ENCODE measurements at places on chromosomes 5 and 9.

DNA sequence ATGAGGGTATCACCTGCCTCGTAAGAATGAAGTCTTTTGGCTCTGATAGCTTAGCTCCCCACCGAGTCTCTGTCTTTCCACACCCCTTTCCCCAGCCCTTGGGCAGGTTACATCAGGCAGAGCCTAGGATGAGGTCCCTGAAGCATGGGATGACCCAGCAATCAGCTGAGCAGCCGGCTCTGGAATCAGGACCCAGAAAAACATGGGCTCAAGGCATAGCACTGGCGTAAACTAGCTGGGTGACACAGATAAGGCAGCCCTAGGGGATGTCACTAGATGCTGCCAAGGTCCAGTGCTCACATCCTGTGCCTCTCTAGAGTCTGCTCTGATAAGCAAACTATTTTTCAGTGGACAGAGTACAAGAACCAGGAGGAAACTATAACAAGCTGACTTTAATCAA is 26.6 kb downstream of the IDNK start:
- DNase-seq, result no peak

DNA sequence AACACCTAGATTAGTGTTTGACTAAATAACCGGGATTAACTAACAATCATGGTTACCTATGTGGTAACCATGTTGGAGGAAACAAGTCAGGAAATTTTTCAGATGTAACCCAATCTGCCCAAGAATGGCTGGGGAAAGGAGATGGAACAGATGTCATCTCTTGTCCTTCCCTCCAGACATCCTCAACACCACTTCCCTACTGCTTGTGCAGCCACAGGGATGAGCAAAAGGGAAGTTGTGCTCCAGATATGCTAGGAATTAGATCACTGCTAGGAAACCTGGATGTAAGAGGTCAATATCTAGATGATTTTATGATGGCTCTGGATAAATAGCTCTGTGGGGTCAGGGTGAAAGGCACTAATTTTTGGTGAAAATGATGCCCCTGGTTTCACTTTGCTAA is 61.3 kb upstream of the ELL2 start:
- no peak for DNase-seq

GRCh38 chr9:130925050-130925678 is 13.9 kb downstream of the FIBCD1 start:
- DNase-seq, result no peak

DNA sequence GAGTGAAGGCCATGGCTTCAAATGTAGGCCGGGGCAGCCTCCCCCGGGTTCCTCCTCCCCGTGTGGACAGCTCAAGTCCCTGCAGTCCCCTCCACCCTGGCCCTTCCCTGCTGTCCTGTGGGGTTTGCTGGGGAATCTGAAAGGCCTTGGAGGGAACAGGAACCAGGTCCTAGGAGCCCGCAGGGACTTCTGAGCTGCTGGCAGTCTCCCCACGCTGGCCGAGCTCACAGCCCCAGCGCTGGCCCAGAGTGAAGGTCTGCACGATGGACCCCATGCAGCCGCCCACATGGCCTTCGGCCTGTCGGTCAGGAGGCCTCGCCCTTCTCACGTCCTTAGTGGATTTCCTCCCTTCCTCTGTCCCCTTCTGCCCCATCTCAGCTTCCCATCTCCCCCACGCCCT is 25.7 kb upstream of the NOTCH1 start:
- DNase-seq, result no peak

GRCh38 chr5:32504329-32504988 is 59.9 kb upstream of the ZFR start:
- no peak for DNase-seq

DNA sequence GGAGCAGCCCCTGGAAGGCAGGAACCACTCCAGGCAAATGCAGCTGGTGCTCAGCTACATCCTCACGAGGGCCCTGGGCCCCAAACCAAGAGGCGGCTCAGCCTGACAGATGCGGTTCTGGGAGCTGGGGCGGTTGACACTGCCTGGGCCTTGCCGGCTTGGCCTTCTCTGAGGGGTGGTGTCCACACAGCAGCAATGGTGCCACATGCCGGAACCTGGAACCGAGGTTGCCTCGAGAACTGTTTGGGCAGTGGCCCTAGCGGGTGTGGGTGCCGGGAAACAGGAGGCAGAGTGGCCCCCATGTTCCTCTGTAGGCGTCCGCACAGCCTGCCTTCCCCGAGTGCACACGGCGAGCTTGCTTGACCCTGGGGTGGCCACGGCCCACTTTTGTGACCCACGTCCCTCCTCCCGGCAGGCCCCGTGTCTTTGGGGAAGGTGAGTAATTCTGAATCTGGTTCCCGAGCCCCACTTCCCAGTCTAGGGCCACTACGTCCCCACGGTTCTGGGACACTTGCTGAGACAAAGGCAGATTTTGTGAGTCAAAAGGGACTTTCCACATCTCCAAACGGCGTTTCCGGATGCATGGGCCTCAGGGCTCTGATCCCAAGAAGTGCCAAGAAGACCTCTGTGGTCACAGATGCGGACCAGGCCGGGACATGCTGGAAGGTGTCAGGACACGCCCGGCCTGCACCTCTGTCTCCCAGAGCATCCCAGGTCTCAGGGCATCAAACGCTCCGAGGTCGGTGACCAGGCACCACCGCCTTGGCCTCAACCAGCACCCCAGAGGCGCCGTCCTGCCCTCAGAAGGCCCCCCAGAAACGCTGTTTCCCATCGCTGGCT is 27.7 kb upstream of the SLC12A7 start:
- no peak for DNase-seq

- DNase-seq, result no peak
Observed at GRCh38 chr5:170006021-170006420, 25.7 kb upstream of the INSYN2B start.

GRCh38 chr9:16594787-16595186 is 275.7 kb downstream of the BNC2 start:
- no peak for DNase-seq

- DNase-seq, result no peak
Observed at GRCh38 chr5:99379187-99379586, 450.4 kb upstream of the CHD1 start.

Data from T-cell (primary cell).